ENCODE measurements at places on chromosomes 12 and 14.

GRCh38 chr14:68020493-68020892, 200.9 kb downstream of the RAD51B start:
- no peak for ATAC-seq

DNA sequence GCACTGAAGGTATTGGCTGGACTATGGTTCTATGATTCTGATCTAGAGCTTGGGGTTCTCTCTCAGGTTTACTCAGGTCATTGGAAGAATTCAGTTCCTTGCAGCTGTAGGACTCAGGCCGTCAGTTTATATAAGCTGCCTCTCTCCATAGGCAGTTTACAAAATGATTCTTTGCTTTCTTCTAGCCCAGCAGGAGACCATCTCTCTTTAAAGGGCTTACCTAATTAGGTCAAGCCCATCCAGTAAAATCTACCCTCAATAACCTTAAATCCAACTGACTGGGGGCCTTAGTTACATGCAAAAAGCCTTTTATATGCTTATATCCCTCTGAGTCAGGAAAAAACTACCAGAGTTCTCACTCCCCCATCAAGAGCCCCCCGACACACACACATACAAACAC, 80.5 kb upstream of the GARIN6 start:
- ATAC-seq, result no peak

- ATAC-seq, result peak; percentile 56
Measured at GRCh38 chr14:64891839-64892375, 12.2 kb upstream of the SPTB start.

- no peak for ATAC-seq
Measured at GRCh38 chr12:112153181-112153892, 28.0 kb downstream of the TRAFD1 start.

All from activated CD4-positive, CD25-positive, alpha-beta regulatory T cell treated with anti-CD3 and anti-CD28 coated beads, Interleukin-2, amount 50 U/mL, for 24 hours (primary cell).